ENCODE measurements at places on chromosomes 12 and 14. TPM values are rescaled to one million over a fixed set of nuclear protein-coding genes. Genes with fewer than 3 reads are reported as not detected.

The MYF5 gene
- not detected for total RNA-seq

The HCAR1 gene
- not detected for total RNA-seq

The FAM181A gene
- not detected for total RNA-seq

The GALNT6 gene
- 20.2 TPM for total RNA-seq

The BATF gene
- total RNA-seq, result not detected

The OR4K1 gene
- not detected for total RNA-seq

The OR4K13 gene
- not detected for total RNA-seq

The SERPINA3 gene
- total RNA-seq, result not detected

The RAB3IP gene
- 30.8 TPM for total RNA-seq

The GPR68 gene
- 0.35 TPM for total RNA-seq

The KRT74 gene
- total RNA-seq, result not detected

The KCNK10 gene
- 1.0 TPM for total RNA-seq

The UTP20 gene
- 59.6 TPM for total RNA-seq

The MAP3K9 gene
- total RNA-seq, result 30.8 TPM

The OVCH1 gene
- not detected for total RNA-seq

DNA sequence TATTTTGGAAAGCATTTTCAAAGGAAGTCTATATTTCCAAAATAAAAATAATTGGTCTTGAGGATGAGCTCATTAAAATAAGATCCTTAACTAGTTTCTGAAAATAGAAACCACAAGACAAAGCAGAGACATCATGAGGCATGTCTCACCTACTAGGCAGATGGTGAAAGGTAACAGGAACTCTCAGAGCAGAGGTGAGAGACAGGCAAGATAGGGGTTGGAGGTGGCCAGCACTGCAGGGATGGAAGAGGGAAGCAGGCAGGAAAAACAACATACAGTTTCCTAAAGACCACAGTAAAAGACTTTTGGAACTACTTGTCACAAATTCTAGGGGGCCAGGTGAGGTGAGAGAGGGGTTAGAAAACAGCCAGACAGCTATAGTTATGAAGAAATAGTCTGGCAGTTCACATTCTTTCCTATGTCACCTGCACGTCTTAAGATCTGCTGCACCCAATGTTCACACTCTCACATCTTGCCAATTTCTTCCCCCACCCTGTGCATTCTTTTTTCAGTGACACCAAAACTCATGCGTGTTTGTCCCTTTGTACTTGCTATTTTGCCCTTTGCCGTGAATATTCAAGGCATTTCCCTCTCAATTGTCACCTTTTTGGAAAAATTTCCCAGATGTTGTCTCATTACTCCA lies 341.7 kb upstream of the KITLG start:
- no peak for DNase-seq

GRCh38 chr12:12646483-12647072 lies 34.9 kb downstream of the CREBL2 start:
- DNase-seq, result no peak

GRCh38 chr14:77508876-77509275 lies 10.3 kb upstream of the ISM2 start:
- DNase-seq, result no peak

DNA sequence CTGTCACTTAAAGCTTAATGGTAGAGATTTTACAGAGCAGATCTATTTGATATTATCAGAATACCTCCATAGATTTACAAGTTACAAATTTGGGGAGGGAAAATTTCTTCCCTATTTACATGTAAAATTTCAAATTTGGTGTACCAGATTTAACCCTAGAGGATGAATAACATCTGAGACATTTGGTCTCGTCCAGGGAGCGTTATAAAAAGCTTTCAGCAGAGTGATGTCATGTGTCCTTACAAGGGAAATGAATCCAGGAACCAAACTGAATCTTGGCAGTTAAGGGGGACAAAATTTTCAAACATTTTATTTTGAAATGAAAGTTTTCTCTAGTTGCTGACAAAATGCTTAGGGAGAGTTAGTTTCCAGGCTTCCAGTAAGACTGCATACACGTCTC lies 4.5 kb upstream of the CDK17 start:
- DNase-seq, result no peak

GRCh38 chr14:98954349-98955000 lies 317.5 kb downstream of the BCL11B start:
- no peak for DNase-seq

GRCh38 chr12:116153983-116154382 lies 123.5 kb downstream of the MED13L start:
- peak; percentile 31 for DNase-seq

DNA sequence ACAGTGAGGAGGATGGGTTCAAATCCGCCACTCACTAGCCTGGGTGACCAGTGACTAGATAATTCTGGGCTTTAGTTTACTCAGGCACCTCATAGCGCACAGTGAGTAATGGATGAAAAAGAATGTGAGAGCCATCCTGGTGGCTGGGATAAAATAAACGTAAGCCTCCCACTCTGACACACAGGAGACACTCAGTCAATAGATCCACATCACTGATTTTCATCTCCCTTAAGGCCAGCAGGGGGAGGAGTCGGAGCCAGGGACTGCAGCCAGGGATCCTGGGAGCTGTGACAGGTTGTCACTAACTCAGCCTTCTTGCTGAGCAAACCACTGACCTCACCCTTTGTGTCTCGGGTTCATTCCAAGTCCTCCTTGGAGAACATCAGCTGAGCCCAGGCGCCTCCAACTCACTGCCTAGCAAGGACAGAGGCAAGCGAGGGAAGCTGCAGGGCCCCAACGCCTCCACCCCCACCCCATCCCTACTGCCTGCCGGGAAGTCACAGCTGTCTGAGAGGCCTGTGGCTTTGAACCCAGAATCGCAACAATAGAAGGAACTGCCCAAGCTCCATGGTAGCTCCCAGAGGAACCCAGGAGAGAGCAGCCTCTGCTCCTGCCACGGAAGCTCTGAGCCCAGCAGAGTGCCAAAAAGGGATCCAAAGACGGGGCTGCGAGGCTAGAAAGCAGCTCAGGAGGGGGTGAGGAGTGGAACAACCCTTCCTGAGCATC lies 30.7 kb downstream of the PXN start:
- DNase-seq, result peak; percentile 78

- peak; percentile 29 for DNase-seq
These were observed 1.1 kb downstream of the FBXO21 start for GRCh38 chr12:117188961-117189724.

GRCh38 chr12:50984586-50985298 lies 32.4 kb downstream of the HIGD1C start:
- no peak for DNase-seq

DNA sequence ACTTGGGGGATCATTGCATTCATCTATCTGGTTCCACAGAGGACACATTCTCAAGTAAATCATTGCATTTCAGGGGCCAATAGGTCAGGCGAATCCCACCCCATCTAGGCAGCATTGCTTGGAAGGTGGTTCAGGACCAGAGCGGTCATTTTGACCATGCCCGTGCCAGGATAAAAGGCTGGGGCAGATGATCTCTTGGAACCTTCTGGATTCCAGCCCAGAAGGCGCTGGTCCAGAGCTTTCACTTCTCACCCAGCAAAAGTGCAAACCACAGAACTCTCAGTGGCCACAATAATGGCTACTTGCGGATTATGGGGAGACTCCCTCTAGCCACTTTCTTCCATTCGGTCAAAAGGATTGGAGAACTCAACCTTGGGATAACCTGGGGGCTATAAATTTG lies 595 bp upstream of the KRT85 start:
- DNase-seq, result no peak

GRCh38 chr12:122937622-122938091 lies 28.6 kb downstream of the ABCB9 start:
- DNase-seq, result no peak

- DNase-seq, result peak; percentile 61
These were observed 2.9 kb upstream of the DHRS2 start for GRCh38 chr14:23633160-23633701.

- peak; percentile 34 for DNase-seq
These were observed 181.6 kb downstream of the SOX5 start for GRCh38 chr12:23767834-23768233.

DNA sequence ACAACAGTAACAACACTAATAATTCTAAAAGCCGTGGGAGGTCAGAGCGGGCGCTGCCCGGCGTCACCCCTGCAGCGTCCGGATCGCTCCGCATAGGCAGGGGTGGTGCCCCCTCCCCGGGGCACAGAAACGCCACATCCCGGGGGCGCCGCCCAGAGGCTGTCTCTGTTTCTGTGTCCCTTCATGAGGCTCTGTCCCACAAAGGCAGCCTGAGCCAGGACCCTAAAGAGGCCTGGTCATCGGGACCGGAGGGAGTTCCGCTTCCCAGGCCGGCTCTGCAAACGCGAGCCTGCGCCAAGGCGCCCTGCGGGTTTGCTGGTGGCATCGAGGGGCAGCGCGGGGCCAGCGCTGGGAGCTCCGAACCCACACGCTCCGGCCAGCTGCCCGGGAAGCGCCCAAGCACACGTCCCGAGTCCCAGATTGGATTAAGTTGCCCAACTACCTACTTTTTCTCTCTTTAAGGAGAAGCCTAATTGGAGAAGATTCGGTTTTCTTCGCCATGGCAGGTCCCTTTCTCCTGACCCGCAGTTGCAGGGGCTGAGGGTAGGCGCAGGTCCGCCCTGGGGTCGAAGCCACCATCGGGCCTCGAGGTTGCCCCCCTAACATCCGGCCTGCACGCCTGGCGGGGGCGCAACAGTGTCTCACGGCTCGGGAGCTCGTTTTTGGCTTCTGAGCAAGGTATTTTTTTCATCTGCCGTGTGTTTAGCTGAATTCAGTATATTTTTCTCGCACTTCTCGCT lies 421.7 kb downstream of the VRK1 start:
- peak; percentile 77 for DNase-seq

- no peak for DNase-seq
These were observed 32.7 kb upstream of the SNX6 start for GRCh38 chr14:34662561-34663088.

DNA sequence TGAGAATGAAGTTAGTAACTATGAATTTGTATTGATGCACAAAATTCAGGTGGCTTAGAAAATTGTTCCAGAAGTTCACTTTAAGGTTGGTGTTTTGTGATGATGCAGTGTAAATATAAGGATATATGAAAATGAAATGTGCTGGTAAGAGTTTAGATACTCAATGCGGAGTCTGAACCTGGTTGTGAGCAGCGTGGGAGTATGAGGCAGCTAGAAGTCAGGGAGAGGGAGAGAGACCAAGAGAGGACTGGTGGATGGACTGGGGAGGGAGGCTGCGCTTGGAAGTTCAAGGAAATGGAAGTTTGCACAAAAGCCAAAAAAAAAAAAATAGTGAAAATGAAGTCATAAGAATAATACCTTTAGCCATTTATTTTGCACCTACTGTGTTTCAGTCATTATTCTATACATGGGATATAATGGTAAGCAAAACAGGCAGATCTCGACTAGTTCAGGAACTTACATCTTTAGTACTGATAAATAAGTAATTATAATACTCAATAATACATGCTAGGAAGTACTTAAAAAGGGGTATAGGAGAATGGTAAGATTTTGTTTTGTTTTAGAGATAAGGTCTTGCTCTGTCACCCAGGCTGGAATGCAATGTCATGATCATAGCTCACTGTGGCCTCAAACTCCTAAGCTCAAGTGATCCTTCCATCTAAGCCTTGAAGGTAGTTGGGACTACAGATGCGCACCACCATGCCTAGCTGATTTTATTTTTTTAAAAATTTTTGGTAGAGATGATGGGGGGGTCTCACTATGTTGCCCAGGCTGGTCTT lies 10.0 kb upstream of the RAB21 start:
- no peak for DNase-seq

DNA sequence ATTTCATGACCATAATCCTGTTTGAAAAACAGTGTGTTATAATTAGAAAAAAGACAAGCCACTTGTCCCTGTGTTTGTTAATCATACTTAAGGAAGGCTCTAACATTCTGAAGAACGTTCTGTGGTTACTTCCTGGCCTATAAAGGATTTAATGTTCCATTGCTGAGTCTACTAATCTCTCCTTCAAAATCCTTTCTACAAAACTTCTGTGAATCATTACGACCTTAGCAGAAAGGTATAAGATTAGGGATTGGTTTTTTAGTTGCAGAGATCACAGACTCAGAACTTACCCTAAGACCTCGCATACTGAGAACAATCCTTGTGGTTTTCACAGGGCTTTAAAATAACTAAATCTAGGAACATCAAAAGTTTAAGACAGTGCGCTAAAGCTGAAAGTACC lies 48.3 kb downstream of the TMCC3 start:
- no peak for DNase-seq

DNA sequence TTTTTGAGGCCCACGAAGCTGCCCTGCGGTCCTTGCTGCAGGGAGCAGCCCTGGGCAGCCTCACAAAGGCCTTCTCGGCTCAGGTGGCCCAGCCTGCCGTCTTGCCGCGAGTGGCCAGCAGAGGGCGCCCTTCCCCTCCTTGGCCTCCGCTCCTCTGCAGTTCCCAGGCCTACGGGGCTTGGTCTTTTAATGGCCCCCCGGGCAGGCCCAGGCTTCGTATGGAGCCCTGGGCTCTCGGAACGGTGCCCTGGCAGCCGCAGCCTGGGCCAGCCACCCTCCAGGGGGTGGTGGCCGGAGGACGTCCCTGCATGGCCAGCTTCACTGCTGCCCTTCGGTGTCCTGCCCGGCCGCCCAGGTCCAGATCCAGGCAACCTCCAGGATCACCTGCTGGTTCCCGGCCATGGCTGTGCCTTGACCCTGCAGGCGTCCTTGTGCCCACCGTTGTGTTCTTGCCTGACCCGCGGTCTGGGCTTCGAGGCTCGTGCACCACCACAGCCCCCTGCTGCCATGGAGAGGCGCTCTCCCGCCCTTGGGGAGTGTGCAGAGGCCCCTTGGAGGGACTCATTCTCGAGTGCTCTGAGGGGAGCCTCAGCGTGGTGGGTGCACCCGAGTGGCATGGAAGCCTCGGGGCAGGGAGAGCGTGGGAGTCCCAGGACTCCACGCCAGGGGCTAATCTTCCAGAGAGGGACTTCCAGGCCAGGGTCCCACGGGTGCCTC lies 9.4 kb downstream of the ASPG start:
- peak; percentile 80 for DNase-seq

- DNase-seq, result no peak
These were observed 229.2 kb downstream of the ALX1 start for GRCh38 chr12:85509081-85509856.

GRCh38 chr14:81178063-81178462 lies 42.7 kb downstream of the GTF2A1 start:
- DNase-seq, result no peak

- DNase-seq, result no peak
These were observed 109.4 kb downstream of the RFLNA start for GRCh38 chr12:124404162-124404784.

DNA sequence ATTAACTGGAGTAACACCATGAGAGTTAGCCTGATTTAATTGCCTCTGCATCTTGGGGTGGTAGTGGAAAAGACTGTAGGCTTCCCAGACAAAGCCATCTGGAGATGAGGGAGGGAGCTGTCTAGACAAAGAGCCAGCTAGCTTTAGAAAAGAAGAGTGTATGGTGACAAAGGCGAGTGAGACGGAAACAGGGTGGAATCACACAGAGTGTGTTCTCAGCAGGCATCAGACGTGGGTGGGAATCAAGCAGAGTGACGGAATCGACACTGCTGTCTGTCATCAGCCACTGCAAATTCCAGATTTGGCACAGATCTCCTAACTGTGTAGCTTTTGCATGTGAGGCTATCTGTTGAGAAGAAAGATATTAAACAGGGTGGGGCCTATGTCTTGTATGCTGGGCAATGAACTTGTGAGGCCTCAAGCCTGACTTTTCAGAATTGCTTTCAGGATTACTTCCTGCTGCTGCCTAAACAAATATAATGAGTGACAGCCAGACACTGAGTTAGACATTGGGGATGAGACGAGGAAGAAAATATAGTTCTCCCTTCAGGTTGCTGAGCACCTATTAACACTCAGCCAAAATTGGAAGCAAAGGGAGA lies 236.5 kb upstream of the GRIP1 start:
- no peak for DNase-seq

GRCh38 chr12:114425031-114425626 lies 19.2 kb upstream of the TBX5 start:
- no peak for DNase-seq

All from GM23338 (cell line).